ENCODE measurements at places on chromosomes 2 and 18. TPM values are rescaled to one million over a fixed set of nuclear protein-coding genes. Genes with fewer than 3 reads are reported as not detected.

Gene PTPN4
- polyA plus RNA-seq: 26.3 TPM

Gene ALPP
- polyA plus RNA-seq: not detected

GRCh38 chr18:33841221-33841967 lies 263.4 kb downstream of the ASXL3 start:
- no peak overlapping the region for H3K27ac ChIP-seq
- no peaks in the 10 kb centered on the region for H3K4me1 ChIP-seq
- H3K4me3 ChIP-seq: no peak overlapping the region
- H3K27me3 ChIP-seq: no peaks in the 10 kb centered on the region

DNA sequence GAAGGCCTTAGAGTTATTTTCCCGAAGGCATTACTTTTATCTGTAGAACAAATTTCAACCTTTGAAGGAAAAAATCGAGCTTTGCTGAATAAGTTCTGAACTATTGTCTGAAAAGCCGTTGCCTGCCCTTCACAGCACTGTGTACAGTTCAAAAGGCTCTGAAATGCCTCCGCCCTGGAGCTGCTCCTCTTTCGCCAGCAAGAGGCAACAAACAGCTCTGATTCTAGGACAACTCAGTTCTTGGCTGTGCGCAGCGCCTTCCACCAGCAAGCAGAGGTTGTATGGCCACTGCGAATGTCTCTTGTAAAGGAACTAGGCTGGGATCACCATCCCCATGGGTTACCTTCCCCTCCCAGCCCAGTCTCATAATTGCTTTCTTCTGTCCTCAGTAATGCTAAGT lies 308.5 kb downstream of the GBX2 start:
- no peaks in the 10 kb centered on the region for H3K36me3 ChIP-seq
- H3K4me1 ChIP-seq: peaks cover 30% of the 10 kb centered on the region
- no peak overlapping the region for H3K4me3 ChIP-seq
- no peaks in the 10 kb centered on the region for H3K27me3 ChIP-seq
- peak; percentile 78 for DNase-seq

- no peaks in the 10 kb centered on the region for H3K4me1 ChIP-seq
- H3K4me3 ChIP-seq: no peak overlapping the region
- H3K36me3 ChIP-seq: no peaks in the 10 kb centered on the region
Observed at GRCh38 chr2:180360283-180360618, 353.2 kb upstream of the CWC22 start.

Measured in cardiac muscle cell (in vitro differentiated cells and primary cell).